Epithelial cell of esophagus (primary cell): ENCODE measurements at places on chromosomes 7 and 10.

DNA sequence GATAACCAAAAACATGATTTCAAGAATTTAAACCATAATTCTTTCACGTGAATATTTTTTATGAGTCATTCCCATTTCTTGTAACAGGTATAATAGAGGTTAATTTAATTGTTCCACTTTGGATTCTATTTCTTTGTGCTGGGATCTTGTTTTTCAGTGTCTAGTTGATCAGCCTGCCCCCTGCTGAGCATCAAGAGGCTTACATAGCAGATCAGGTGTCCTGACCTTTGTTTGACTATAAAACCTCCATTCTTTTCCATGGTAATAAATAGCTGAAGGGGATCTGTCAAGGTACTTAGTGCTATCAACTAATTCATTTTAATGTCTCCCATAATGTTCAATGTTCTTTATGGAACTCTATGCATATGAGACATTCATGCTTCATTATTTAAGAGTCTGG lies 4.9 kb downstream of the COL17A1 start:
- DNase-seq: peak; percentile 62

DNA sequence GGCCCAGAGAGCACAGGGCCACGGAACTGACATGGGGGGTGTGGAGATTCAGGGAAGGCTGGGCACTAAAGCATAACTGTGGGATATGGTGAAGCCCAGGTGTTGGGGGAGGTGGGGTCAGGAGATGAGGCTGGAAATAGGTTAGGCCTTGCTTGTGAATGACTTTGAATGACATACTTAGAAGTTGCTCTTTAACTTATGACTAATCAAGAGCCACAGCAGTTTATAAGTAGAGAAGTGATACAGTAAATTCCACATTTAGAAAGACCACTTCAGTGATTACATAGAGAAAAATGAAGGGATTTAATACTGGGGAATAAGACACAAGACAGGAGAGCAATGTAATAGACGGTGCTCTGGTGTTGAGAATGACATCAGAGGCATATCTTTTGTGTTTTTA lies 120.8 kb upstream of the SEC61G start:
- DNase-seq: no peak

- DNase-seq: no peak
These were observed 8.2 kb upstream of the NKX6-2 start for GRCh38 chr10:132793871-132794849.

DNA sequence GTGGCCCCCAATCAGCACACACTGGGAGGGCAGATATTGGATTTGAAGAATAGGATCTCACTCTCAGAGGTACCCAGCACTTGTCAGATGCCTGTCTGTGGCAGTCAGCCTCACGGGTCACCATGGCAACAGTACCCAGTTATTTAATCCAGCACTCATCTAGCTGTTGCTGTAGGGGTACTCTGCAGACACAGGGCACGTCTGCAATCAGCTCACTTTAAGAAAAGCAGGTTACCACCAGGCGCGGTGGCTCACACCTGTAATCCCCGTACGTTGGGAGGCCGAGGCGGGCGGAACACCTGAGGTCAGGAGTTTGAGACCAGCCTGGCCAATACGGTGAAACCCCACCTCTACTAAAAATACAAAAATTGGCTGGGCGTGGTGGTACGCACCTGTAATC lies 11.9 kb downstream of the SFXN4 start:
- DNase-seq: no peak

GRCh38 chr10:132118366-132118765 lies 52.6 kb downstream of the JAKMIP3 start:
- DNase-seq: no peak

GRCh38 chr10:90999512-91000172 lies 78.8 kb upstream of the ANKRD1 start:
- no peak for DNase-seq

- no peak for DNase-seq
These were observed 186.1 kb upstream of the ZWINT start for GRCh38 chr10:56547163-56547562.

GRCh38 chr10:80199828-80200227 lies 5.5 kb downstream of the ANXA11 start:
- DNase-seq: peak; percentile 60
